ENCODE measurements at places on chromosomes 1 and 21.

DNA sequence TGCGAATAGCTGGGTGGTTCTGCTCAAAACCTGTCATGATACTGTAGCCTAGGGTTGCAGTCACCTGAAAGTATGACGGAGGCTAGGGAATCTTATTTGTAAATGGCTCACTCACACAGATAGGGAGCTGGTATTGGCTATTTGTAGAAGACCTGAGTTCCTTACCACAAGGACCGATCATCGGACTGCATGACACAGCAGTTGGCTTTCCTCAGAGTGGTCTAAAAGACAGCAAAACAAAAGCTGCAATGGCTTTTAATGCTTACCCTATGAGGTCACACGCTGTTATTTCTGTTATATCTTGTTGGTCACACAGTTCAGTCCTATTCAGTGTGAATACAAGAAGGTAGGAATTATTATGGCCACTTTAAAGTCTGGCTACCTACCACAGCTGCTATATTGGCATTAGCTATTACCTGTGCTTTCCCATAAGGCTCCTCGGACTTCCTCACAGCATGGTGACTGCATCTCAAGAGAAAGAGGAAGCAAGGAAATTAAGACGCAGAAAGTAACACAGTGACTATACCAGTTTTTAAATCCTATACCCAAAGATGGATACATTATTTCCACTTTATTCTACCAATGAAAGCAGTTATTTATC lies 68.4 kb upstream of the LRRC7 start:
- no peak for DNase-seq

DNA sequence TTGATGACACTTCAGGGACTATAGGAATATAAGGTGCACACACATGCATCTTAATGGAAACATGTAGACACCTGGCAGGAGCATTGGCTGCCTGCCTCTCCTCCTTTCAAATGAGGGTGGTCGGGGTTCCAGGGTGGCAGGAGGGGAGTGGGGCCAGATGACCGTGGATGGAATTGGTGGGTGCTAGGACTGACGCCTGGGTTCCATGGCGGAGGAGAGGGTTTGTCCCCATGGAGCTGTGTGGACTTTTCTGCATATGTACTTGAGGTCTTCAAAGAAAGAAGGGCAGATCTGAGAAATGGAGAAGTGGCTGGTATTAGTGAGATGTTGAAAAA lies 7.7 kb downstream of the PRRX1 start:
- no peak for DNase-seq

GRCh38 chr1:191752342-191752741 lies 405.9 kb upstream of the RGS18 start:
- no peak for DNase-seq

GRCh38 chr21:26042181-26042876 lies 128.2 kb downstream of the APP start:
- DNase-seq = no peak

DNA sequence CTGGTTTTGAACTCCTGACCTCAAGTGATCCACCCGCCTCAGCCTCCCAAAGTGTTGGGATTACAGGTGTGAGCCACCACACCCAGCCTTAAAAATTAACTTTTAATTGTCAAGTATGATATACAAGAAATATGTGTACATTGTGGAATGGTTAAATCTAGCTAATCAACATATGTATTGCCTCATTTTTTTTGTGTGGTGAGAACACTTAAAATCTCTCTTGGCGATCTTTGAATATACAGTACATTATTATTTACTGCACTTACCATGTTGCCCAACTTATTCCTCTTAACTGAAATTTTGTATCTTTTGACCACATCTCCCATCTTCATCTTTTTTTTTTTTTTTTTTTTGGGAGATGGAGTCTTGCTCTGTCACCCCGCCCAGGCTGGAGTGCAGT lies 23.3 kb downstream of the THRAP3 start:
- DNase-seq = no peak

DNA sequence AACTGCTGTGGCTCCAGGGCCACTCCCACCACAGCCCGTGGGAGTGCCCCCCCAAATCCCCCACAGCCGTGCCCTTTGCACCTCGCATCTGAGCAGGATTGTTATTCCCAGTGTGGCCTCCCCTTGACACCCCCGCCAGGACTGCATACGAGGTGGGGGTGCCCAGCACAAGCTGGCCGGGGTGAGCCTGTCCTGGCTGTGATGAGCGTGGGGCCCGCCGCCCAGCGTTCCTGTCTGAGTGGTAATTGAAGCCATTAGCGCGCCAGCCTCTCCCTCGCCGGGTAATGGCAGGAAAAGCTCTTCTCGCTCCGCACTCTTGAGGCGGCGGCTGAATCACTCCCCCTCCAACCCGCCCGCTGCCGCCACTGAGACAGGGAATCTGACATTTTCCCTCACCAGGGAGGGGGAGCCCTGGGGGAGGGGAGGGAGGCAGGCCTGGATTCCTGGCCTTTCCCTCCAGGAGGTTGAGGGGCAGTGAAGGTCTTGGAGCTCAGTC lies 27.7 kb downstream of the PTPRF start:
- peak; percentile 99 for DNase-seq

DNA sequence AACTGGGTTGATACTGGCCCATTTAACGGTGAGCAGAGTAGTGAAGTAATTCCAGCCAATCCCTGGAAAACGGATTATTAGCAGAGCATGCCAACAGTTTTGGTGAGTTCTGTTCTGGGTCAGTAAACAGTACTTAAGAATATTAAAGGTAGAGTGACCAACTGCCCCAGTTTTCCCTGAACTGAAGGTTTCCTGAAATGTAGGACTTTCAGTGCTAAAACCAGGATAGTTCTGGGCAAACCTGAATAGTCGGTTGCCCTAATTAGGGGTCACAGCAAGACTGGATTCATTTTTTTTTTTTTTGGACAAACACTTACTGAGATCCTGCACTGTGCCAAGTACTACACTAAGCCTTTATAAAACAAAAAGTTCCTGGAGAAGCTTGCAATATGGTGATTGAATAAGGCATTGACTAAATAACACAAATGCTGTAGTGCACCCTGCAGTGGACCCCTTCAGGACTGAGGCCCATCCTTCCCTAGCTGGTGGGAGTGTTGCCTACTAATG lies 75.9 kb downstream of the KCNK1 start:
- DNase-seq = no peak

DNA sequence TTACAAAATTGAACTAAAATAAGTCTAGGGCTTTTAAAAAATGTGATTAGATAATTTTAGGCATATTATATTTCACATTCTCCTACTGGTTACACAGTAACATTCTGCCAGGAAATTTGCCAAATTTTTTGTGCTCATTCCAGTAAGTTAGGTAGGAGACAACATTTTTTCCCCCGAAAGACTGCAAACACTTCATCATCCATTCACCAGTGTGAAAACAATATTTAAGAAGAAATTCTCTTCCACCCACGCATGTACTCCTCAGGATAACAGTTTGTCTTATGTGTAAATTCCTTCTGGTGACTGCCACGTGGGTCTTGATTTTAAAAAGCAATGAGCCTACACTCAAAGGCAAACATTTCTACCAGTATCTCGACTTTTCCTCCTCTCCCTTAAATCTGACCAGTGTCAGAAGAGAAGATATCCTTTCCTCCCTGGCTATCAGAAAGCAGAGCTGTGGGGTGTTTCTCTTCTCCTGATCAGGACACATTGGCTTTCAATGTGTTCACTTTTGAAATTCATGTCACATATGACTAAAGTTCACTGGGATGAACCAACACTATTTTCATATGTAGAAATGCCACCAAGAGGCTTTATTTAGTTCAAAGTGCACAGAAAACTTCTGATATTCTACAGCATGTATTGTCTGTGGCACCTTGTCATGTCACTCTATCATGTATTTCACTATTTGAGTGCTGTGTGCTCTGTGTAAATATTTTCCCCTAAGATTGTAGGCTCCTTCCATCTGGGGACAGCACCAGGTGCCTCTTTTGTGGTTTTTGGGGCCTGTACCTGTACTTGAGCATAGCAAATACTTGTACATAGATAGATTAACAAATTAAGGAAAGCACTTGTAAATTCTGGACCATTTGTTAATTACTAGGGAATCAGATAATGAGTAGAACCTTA lies 38.6 kb downstream of the LHX9 start:
- no peak for DNase-seq

DNA sequence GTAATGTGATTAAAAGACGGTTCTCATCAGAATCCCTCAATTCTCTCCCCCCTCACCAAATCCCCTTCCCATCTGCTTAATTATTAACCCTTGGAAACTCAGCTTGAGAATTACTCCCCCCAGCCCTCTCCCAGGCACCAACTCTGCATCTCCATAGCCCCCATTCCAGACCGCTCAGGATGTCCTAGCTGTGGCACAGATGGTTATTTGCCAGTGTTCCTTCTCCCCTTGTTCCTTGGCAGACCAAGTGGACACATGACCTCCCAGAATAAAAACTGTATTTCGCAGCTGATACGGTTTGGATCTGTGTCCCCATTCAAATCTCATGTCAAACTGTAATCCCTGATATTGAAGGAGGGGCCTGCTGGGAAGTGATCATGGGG lies 14.6 kb downstream of the HENMT1 start:
- no peak for DNase-seq

- no peak for DNase-seq
These were observed 116.3 kb upstream of the SOD1 start for GRCh38 chr21:31543191-31543590.

GRCh38 chr1:201841265-201841912 lies 12.4 kb downstream of the IPO9 start:
- DNase-seq = no peak

DNA sequence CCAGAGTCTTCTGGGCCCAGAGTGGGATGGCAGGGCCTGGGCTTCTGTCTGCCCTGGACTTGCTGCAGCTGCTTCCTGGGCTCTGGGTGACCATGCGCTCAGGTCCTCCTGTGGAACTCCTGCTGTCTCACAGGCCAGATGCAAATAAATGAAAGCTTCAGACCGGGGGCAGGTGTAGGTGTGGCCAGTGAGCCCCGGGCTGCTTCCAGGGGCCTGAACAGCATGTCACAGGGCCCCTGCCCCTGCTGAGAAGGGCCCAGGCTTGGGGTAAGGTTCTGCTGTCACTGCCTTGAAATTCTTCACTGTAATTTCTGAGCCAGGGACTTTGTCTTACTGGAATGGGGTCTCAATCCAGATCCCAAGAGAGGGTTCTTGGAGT lies 2.5 kb upstream of the PKNOX1 start:
- DNase-seq = peak; percentile 13

- DNase-seq = no peak
These were observed 27.8 kb upstream of the TIAM1 start for GRCh38 chr21:31371715-31372470.

DNA sequence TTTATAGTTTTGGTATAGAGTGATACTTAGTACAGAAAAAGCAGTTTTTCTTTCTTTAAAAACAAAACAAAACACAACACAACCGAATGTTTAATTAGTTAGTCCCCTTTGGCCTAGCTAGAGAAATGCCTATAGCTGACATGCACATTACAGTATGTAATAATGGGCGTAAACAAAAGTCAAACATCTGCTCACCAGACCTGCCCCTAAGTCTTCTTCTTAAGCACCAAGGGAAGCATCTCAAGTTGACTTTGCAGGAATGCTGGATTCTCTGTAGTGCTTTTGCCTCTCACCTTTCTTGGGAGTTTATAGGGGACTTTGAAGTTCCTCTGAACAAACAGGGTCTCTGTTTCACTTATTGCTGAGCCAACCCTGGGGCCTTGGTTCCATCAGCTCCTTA lies 143.7 kb downstream of the TM2D1 start:
- DNase-seq = no peak

GRCh38 chr21:9760398-9761074 lies 760.8 kb upstream of the TPTE start:
- DNase-seq = no peak

GRCh38 chr1:55217226-55217986 lies 2.2 kb upstream of the USP24 start:
- DNase-seq = no peak

- no peak for DNase-seq
These were observed 1.2 kb downstream of the TNFRSF18 start for GRCh38 chr1:1204998-1205768.

- no peak for DNase-seq
These were observed 5.3 kb downstream of the RXFP4 start for GRCh38 chr1:155946633-155947219.

DNA sequence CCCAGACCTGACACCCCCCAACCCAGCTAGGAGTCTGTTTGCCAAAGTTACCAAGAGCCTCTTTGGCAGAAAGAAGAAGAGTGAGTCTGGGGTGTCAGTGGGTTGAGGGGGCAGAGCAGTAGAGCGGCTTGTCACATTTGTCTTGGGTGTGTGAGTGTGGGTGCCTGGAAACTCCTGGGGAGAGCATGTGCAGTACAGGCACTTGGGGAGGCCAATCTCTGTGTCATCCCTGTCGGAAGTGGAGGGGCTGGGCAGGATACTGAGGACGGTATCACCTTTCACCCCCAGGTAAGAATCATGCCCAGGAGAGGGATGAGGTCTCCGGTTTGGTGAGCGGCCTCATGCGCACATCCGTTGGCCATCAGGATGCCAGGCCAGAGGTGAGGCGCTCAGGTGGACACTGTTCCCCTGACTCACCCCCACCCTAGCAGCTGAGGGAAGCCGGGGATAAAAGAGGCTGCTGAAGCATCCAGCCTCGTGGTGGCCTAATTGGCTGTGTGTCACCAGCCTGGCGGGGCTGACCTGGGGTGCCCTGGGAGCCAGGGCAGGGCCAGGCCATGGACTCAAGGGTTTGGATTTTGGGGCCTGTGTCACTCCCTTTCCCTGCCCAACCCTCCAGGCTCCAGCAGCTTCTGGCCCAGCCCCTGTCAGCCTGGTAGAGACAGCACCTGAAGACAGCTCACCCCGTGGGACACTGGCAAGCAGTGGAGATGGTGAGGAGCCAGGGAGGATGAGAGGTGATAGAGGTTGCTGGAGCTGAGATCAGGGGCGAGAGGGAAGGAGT lies 3.3 kb downstream of the PLK3 start:
- no peak for DNase-seq

DNA sequence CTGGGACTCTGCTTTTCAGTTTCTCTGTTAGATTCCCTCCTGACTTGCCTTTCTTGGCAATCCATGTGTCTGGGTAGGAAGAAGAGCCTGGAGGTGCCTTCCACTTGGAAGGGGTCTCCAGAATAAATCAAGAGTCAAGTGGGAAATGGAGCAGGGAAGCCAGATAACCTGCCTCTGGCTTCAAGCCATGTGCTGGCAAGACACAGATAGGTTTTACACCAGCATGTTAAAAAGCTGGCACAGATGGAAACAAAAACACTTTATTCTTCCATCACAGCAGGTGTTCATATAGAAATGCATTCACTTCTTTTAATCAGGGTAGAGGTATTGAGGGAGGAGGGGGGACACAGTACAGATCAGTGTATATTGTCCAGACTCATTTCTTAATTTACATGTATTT lies 356.9 kb upstream of the RUNX1 start:
- DNase-seq = no peak

DNA sequence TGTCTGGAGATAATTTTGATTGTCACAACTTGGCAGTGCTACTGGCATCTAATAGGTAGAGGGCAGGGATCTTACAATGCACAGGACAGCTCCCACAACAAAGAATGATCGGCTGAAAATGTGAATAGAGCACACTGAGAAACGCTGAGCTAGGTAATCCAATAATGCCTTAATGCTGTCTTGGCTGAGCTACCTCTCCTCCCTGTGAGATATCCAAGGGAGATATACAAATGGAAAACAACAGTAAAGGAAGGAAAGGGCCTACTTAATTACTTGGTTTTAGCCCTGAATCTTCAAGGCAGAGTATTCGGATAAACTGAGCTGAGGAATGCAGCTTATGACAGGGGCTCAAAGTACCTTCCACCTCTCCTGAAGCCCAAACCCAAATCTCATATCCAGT lies 2.9 kb downstream of the DNASE2B start:
- DNase-seq = no peak

- no peak for DNase-seq
These were observed 8.3 kb downstream of the BCAR3 start for GRCh38 chr1:93673163-93673829.
